ENCODE measurements at places on chromosomes 3 and 15.

GRCh38 chr15:65642594-65642993 is 20.9 kb downstream of the SLC24A1 start:
- DNase-seq = no peak

GRCh38 chr15:75347222-75348033 is 589 bp downstream of the NEIL1 start:
- DNase-seq = peak; percentile 56

- DNase-seq = no peak
Observed at GRCh38 chr15:29113336-29114220, 156.0 kb downstream of the NSMCE3 start.

- DNase-seq = no peak
Observed at GRCh38 chr3:198028718-198029117, 68.7 kb downstream of the LMLN start.

- DNase-seq = no peak
Observed at GRCh38 chr3:113773381-113773780, 26.5 kb downstream of the ATP6V1A start.

DNA sequence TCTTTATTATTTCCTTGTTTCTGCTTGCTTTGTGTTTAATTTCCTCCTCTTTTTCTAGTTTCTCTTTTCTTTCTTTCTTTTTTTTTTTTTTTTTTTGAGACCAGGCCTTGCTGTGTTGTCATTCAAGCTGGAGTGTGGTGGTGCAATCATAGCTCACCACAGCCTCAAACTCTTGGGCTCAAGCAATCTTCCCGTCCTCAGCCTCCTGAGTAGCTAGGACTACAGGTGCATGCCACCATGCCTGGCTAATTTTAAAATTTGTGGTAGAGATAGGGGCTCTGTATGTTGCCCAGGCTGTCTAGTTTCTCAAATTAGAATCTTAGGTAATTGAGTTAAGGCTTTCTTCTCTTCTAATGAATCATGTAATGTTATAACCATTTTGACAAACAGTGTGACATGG is 22.4 kb downstream of the SLMAP start:
- DNase-seq = no peak

GRCh38 chr15:79640206-79640605 is 208.1 kb downstream of the MINAR1 start:
- no peak for DNase-seq

DNA sequence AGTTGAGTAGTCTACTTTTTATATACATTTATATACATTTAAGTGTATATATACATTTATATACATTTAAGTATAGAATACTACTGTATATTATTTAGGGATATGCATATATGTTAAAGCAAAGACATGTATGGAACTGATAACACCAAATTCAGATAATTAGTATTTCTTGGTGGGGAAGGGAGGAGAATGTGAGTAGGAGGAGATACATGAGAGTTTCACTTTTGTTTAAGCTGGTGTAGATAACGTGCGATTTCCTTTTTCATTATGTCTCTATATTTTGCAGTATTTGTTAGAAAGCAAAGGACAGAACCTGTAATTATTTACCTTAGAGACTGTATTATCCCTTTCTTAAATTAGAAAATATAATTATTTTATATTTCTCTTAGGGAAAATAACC is 16.6 kb upstream of the NIT2 start:
- DNase-seq = no peak

DNA sequence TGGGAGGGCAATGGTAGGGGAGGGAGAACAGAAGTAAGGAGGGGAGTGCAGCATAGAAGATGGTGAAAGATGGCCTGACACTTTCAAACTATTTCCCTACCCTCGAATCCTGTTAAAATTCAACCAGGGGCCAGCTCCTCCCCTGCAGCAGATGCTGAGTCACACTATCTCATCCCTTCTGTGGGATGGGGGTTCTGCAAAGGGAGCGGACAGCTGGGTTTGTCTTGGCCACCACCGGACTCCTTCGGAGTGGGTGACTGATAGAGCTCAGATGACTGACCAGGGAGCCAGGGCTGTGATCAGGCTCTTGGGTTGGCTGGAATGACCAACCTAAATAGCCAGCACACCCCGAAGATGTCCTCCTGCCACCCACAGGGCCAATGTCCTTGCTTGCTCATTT is 33.6 kb upstream of the TMCC1 start:
- DNase-seq = no peak

DNA sequence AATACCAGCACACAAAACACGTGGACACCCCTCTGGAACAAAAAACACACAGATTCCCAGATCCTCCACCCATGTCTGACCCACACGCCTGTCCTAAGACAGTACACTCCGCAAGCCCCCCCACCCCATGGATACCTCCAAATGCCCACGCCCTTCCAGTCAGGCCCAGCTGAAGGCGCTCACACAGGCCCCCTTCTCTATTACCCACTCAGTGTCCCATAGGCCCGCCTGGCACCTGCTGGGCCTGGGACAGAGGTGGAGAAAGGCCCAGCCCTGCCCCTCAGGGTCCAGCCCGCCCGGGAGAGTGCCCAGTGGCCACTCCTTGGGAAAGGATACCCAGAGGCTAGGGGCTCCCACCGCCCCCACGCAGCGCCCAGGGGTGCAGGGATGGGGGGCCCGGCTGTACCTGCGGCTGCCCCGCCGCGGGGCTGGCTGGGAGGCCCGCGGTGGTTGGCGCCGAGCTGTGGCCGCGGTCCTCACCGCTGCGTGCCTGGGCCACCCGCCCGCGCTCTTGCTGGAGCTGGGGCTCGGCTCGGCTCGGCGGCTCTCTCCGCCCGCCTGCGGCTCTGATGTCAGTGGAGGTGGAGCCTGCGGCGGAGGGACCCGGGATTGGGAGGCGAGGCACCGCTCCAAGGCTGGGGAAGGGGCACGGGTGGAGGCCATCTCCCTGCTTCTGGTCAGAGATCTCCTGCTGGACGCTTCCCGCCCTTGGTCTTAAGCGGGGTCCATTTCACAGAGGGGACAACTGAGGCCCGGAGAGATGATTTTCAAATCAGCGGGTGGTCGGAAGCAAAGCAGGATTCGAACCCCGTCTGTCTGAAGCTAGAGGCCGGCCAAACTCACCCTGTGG is at the start of gene CAMK1:
Gene CAMK1, minus strand, starts transcription at position 522 of the 850 bp plus-strand sequence. CDS start 2,198 bp downstream, outside the sequence.
- peak; percentile 79 for DNase-seq

GRCh38 chr3:191378142-191378812 is 48.0 kb upstream of the UTS2B start:
- no peak for DNase-seq

GRCh38 chr3:43769885-43770425 is 79.2 kb downstream of the ABHD5 start:
- DNase-seq = peak; percentile 24

GRCh38 chr3:72892081-72892775 is 4.4 kb downstream of the GXYLT2 start:
- no peak for DNase-seq

DNA sequence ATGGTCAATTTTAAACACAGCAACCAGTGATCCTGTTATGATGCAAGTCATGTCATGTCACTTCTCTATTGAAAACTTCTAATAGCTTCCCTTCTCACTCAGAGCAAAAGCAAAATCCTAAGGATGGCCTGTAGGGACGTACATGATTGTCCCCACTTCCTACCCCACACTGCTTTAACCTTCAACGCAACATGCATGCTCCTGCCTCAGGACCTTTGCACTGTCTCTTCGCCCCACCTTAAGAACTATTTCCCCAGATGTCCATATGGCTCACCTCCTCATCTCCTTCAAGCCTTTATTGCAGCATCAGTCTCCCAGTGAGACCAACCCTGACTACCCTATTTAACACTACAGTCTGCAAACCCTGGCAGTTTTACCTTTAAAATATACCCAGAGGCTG is 214.1 kb upstream of the CHRM5 start:
- no peak for DNase-seq

DNA sequence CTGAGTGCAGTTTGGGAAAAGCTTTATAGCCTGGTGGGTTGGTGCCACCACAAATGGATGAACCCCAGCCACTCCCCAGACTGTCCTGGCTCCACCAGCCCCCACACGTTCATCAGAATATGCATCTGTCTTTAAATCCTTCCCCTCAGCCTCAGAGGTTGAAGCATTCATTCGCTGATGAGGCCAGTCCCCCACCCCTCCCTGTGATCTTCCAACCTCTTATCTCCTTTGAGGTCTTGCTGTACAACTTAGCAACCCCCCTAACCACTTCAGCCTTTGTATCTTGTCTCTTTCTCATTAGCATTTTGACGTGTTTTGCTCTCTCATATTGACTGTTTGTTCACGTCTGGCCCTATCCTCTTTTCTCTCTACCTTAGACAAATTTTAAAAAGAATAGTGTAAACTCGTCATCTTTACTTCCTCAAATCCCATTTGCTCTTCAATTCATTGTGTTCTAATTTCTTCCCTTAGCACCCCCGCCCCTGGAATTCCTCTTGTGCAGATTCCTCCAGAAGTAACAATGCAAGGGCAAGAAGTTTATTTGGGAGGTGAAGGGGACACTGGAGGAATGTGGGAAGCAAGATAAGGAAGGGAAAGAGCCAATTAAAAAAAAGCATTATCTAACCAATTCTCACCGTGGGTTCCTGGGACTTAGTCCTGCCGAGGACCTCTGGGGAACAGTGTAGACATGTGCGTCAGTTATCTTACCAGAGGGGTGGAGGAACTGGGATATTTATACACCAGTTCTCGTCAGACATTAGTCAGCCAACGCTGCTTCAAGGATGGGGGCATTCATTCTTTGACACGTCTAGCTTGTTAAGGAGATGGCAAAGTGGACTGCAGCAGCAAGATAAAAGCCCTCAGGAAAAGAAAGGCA is 38.6 kb downstream of the MOBP start:
- DNase-seq = no peak

DNA sequence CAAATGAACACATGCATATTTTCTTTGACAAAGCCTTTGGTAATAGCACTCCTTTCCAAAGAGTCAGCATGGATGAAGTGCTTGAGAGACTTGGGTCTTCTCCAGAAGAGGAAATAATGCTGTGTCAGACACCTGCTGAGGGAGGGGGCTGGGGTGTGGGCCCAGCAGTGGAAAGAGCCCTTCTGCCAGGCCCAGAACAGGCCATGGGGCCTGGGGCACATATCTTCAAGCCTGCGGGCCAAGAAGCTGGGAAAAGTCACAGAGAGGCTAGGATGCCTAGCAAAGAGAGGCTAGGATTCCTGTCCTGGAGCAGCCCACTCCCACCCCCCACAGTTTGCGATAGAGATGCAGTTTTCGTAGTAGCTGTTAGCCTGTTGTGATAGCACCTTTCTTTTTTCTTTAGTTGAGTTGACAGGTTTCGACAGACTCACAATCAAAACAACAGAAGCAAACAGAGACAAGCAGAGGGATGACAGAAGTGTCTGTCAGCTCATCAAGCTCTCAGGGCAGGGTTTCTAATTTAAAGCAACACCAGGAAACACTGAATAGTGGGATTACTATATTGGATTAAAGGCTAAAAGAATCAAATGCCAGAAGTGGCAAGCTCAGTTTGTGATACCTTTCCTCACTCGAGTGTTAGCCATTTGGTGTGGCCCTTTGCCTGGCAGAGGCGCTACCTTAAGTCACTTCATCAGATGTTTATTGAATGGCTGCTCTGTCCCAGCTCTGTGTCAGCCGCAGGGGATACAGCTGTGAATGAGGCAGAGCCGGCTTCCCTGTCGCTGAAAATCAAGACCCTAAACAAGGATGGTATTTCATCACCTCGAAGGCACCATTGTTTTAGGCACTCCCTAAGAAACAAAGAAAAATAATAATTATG is 19.0 kb downstream of the CMTM7 start:
- DNase-seq = no peak

DNA sequence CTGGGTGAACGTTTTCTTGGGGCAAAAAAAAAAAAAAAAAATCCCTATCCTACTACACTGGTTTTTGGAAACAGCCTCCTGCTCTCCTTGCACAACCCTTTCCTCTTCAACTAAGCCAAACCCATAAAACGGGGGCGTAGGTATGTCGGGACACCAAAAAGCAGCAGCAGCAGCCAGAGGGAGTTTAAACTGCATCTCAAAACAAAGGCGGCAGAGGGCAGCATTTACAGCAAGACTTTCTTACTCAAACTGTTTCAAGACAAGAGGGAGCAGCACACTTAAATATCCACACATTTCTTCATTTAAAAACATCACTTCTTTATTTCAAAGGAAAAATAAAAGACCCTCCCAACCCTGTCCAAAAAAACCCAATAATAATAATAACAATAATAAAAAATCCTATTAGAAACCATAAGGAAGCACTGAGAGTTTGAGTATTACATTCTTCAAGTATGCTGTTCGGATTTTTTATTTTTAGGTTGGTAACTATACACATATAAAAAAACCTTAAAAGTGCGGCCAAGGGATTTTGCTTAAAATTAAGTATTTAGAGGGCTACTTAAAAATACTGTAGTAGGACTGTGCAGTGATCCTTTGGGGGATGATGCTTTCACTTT is 43.9 kb upstream of the PLXND1 start:
- peak; percentile 83 for DNase-seq

DNA sequence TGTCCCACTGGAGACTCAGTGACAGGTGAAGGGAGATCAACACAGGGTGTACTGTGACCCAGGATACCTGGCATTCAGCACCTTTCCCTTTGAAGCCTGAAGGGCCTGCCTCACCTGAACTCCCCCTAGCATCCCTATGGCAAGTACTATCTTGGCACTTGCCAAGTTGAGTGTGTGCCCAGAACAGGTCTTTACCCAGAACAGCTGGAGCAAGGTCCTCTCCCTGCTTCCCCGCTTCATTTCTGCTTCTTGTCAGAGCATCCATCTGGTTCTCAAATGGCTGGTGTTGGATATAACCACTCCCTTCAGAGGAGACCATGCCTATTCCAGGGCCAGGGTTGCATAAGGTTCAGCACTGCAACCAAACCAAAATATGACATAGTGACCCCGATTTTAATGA is 73.0 kb downstream of the FAM43A start:
- no peak for DNase-seq

DNA sequence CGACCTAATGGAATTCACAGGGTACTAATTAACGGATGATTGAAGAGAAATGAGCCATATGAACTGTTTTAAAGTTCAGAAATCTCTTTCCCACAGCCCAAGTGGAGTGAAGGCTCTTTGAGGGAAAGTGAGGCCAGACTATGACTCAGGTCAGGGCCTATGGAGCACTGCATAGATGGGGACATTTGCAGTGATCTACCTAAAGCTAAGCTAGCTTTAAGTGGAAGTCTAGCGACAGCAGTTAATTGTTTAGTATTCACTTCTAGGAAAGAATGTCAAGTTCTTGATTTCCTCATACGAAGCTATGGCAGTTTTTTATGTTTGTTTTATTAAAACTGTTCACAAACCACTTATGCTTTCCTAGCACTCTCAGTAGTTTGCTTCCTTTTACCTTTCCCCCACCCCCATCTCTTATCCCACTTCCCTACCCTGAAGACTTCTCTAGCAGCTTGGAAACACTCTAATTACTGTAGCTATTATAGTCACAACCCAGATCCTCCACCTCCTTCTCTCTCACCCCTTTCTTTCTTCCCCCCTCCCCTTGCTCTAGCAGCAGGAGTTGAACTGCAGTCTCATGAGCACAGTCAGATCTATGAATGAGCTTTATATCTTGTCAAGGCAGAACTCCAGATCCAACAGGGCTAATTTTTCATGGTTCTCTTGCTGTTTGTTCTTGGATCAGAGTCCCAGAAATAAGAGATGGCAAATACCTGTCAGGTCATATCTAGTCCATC is 6.2 kb downstream of the ZNF609 start:
- no peak for DNase-seq
